ENCODE measurements at places on chromosomes 2 and 18.

DNA sequence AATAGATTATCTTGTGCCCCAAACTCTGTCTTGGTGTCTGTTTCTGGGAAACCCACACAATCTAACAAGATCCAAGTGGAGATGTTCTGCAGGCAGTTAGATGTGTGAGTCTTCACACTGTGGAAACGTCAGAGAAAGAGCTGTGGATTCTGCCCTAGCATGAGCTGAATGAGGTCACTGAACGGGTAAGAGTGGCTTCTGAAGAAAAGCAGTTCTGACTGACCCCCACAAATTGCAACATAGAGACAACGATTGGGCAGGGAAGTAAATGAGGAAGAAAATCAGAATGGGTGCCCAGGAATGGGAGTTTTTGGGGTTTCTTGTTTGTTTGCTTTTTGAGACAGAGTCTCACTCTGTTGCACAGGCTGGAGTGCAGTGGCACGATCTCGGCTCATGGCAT lies 12.9 kb upstream of the RPL37A start:
- DNase-seq, result no peak

DNA sequence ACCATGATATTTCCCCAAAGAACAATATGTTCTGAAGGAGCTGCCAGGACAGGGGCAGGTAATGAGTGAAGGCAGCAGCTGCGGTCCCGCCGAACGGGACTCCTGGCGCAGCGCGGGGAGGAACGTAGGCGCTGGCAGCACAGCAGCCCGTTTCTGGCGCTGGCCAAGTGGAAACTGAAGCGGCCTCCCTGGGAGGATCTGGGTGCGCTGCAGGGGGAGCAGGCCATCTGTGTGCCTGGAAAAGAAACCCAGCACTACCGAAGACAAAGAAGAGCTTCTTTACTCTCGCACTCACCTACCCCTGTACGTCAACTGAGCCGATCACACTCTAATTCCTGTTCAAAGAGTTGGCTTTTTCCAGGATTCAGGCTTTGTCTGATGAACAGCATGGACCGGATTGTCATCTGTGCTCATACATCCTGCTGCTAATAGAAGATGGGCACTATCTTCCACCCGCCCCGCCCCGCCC lies 11.8 kb downstream of the G6PC2 start:
- DNase-seq, result no peak

- no peak for DNase-seq
Measured at GRCh38 chr2:234874347-234875046, 77.3 kb upstream of the SH3BP4 start.

- no peak for DNase-seq
Measured at GRCh38 chr2:197198890-197199289, 111.7 kb downstream of the ANKRD44 start.

DNA sequence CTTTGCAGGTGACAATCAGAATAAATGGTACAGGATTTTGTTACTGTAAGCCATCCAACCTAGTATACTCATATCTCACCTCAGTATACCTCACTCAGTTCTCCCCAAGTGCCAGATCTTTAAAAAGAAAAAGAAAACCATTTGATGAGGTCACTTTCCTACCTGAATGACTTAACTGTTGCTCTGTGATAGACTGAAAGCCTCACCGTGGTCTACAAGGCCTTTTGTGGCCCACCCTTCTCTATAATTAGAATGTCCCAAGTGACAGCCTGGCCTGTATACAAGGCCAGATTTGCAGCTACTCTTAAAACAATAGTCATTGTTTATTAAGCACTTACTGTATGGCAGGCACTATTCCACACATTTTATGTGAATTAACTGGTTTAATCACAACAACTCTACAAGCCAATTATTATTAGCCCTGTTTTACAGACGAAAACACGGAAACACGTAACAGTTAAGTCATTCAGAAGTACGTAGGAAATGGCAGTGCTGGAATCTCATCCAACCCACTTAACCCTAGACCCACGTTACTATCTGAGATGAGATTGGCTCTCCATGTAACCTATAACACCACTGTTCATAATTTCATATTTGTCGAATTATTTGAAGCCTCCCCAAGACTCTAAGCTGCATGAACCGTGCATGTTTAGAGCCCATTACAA lies 28.3 kb downstream of the PKP4 start:
- no peak for DNase-seq

DNA sequence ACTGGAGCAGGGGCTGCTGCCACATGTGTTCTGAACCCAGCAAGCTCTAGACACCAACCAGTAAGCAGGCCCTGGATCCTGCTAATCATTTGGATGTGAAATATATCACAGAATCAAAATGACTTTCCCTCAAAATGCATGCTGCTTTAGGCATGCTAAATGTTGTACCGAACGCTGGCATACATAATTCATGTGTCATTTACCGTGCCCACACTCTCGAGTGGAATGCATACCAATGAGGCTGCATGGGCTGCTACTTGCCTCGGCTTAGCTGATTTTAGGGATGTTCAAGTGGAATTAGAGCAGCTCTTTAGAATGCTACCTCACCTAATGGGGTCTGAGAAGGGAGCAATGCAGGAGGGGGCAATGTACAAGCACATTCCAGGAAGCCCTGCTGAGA lies 509.6 kb upstream of the RAB6C start:
- no peak for DNase-seq

- no peak for DNase-seq
Measured at GRCh38 chr2:178109813-178110212, 2.4 kb upstream of the RBM45 start.

DNA sequence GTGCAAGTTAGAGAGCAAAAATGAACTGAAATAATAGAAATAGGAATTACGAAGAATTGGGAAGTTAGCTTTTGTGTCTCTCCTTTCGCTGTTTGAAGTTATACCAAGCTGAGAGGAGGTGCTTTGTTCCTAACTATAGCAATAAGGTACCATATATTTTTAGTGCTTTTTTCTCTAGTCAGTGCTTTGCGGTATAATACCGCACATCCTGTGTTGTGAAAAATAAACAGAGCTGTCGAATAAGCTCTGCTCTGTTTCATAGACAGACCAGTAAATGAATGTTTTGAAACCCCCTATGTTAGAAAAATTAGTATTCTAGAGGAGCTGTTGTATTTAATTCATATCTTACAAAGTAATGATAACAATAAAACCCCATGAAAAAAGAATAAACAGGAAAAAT lies 130.8 kb downstream of the MAP4K4 start:
- DNase-seq, result no peak

DNA sequence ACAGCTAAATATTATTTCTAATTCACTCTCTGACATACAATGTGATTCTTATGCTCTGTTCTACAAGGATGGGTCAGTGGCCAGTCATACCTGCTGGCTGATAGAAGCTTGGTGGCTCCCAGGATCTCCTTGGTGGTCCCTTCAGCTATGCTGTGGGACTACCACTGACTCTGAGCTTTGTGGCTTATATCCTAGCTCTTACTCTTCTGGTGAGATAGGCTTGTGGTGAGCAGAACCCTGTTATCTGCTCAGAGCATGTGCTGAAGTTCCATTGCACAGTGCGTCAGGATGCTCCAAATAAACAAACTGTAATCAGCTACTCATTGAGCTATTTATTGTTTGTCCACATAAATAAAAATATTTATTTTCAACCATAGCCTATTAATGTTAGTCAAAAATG lies 51.7 kb downstream of the MFSD6 start:
- peak; percentile 40 for DNase-seq

GRCh38 chr2:155368934-155369333 lies 670.4 kb downstream of the KCNJ3 start:
- no peak for DNase-seq

GRCh38 chr2:112973156-112973555 lies 4.7 kb upstream of the IL36G start:
- DNase-seq, result no peak

GRCh38 chr2:101435001-101435862 lies 39.7 kb downstream of the RFX8 start:
- no peak for DNase-seq

Data from liver (tissue), 10 donors.